ENCODE measurements at places on chromosomes 2 and 18.

- DNase-seq: no peak
Measured at GRCh38 chr2:120235681-120236080, 12.5 kb upstream of the TMEM185B start.

- DNase-seq: no peak
Measured at GRCh38 chr2:53260568-53260967, 507.0 kb upstream of the CHAC2 start.

DNA sequence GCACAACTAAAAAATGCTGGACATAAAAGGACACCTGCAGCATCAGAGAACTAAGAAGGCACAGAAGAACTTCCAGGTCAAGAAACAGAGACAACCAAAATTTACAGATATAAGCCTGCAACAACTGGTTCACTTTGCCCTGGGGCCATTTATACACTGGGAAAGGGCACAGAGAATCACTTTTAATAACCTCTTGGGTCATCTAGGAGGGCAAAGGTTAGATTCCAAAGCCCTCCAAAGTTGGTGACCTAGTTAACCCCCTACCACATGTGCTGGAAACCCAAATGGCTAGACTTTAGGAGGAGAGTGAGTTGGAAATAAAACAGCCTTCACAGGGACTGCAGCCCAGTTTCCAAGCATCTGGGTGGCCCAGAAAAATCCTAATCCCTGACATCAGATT, 3.3 kb downstream of the RNU4ATAC start:
- DNase-seq: no peak

GRCh38 chr18:46756559-46757201, at the start of gene ST8SIA5:
ST8SIA5 (minus strand) TSS chr18:46757053; CDS start chr18:46756508, 545 bp downstream.
- DNase-seq: no peak

DNA sequence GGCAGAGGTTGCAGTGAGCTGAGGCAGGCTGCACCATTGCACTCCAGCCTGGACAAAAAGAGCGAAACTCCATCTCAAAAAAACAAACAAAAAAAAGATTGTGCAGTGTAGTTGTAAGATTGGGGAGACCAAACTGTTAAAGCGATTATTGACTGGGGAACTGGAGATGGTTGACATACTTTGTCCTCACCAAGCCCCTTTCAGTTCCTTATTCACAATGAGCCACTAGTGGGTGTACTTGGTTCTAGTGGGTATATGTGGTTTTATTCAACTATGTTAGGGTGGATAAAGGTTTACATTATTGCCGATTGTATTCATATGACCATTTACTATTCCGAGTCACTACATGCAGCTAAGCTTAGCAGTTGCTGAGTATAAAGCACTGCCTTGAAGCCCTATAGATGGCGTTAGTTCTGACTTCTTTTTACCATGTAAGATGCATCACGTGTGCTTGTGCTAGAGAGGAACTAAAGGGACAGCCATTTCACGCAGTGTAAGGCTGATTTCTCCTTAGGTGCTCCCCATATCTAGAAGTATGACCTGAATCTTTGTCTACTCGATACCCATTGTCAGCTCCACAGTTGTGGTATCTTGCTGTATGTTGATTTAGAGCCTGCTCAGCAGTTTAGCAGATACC, 12.1 kb downstream of the EIF4E2 start:
- DNase-seq: no peak

- no peak for DNase-seq
Measured at GRCh38 chr2:189016311-189016861, 42.2 kb downstream of the COL3A1 start.

GRCh38 chr2:77567723-77568122, 45.5 kb upstream of the LRRTM4 start:
- DNase-seq: no peak

DNA sequence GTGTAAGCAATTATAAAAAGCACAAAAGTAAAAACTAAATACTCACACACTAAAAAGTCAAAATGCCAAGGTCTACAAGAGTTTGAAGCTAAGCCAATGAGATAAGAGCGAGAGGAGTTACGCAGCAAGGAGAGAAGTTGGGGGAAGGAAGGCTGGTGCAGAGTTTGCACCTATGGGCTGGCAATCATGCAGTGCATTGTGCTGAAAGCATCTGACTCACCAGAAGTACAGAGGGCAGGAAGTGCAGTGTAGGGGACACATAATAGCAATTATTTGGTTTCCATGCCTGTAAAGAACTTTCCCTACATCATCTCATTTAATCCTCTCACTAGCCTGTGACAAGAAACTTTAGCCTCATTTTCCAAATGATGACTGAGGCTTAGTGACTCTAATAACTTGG, 142.7 kb upstream of the KYNU start:
- no peak for DNase-seq

DNA sequence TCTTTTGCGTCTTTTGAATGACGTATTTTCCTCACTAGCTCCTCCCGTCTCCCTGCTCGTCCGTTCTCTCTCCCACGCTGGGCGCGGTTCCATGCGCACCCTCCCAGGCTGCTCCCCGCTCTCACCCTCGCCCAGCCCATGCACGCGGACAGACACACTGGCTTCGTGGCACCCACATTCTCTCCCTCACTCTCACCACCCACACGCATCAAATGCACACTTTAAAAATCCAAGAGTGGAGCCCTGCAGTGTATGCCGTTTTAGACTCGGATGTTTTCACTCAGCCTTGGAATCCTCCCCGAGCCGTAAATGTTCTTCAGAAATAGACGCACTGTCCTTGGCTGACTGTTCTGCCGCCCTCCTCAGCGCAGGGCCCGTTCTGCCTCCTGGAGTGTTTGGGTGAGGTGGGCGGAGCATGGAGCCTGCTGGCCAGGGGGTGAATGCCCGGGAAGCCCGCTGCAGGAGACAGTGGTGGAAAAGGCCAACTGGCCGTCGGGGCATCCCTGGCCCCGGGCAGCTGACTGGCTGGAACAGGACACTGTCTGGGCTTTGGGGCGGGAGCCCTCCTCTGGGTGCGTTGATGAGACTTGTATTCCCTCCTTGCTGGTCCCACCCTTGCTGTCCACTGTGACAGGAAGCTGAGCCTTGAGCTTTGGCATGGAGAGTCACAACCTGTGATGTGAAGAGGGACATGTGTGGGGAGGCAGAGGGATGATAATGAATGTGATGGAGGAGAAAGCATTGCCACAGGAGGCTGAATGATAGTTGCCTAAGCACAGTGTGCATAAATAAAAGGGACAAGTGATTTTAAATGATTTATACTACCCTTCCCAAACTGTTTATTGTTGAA, 35.4 kb upstream of the LYPD6B start:
- no peak for DNase-seq

DNA sequence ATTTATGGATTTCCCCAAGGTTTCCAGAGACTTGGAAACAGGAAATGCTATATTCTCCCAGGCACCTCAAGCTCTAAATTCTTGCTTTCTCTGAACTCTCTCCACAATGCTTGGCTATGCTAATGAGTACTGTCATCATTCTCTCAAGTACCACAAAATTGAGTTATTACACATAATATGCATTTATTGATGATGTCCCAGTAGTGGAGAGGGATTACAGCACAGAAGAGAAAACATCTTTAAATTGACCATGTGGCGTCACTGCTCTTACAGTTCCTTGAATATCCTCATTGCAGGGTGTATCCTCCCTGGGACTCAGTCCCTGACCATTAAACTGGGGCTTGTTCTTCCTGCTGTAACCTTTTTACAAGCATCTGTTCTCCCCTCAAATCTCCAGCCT, 681.1 kb upstream of the FANCL start:
- no peak for DNase-seq

- DNase-seq: no peak
Measured at GRCh38 chr2:237754182-237754581, 44.4 kb upstream of the RBM44 start.

- DNase-seq: no peak
Measured at GRCh38 chr18:12744103-12744502, 41.3 kb downstream of the PSMG2 start.

- no peak for DNase-seq
Measured at GRCh38 chr2:173350383-173350782, 4.3 kb upstream of the CDCA7 start.

GRCh38 chr2:94996305-94997100, 29.0 kb upstream of the MAL start:
- no peak for DNase-seq

All from GDM1 (cell line).